CD4-positive, alpha-beta T cell treated with Interleukin-21 for 1 hour (primary cell): ENCODE measurements at places on chromosomes 1 and 21.

DNA sequence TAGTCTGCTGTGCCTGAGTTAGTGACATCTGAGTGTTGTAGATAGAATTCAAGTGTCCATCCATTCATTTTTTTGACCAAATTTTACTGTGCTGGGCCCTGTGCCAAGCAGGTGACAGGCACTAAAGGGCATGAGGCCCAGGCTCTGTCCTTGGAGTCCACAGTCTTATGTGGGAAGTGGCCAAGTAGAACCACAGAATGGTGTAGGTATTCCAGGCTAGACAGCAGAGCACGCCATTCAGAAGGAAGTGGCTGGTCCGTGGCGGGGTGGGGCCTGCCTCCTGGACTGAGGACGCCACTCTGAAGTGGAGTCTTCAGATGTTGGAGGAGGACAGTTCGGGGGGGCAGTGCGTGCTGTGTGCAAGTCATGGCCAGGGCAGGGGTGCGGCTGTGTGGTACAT, 68.9 kb upstream of the ACTL8 start:
- DNase-seq, result no peak

DNA sequence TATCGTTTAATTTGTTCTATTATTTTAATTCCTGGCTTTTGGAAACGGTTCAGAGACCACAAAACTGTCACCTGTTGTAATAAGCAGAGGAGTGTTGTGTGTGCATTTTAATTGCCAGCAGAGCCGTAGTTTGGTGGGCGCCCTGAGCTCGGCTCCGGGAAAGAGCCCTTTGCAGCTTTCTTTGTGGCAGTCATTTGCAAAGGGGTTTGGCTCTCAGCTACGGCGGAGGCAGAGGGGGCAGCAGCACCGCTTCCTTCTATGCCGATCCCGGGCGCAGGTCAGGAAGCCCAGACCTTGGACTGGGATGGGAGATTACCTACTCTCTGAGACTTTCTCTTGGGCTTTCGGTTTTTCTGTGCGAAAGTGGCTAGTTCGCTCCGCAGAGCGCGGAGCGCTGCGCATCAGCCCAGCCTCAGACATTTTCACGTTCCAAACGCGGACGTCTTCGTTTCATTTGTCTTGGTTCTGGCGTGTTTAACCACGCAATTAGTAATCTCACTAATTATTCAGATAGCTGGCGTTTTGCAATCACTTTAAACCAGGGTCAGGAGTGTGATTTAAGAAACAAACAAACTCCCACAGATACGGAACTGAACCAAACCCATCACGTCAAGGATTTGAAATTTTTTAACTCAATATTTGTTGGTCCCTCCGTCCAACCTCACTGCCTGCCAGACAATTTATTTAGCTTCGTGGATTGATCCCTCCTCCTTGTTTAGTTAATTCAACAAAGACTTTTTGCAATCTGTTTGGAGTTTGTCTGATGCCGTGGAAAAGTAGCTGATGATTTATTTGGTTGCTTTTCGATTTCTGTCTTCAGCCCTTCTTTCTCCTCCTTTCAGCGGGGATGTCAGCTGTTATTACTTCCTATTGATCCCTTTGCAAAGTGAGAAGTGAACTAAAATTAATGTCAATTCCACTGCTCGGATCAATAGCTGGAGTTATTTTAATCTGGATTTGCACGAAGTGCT, 3.9 kb downstream of the RNF220 start:
- DNase-seq, result no peak

DNA sequence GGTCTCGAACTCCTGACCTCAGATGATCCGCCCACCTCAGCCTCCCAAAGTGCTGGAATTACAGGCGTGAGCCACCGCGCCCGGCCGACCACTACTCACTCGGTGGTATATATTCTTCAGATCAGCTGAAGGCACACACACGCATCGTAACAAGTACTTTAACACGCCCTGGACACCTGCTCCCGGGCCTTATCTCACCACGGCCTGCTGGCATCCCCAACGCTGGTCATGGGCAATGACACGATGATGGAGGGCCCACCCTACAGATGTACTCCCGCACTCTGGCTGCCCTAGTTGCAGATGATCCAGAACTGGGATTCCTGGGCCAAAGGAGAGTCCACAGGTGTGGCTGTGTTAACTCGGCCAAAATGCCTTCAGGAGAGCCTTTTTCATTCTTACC, 11.6 kb downstream of the UBE2J2 start:
- no peak for DNase-seq

- no peak for DNase-seq
Observed at GRCh38 chr1:163069142-163069541, at the start of gene RGS4. Gene RGS4 (plus strand): TSS chr1:163069361. CDS start chr1:163069485, 124 bp downstream.

DNA sequence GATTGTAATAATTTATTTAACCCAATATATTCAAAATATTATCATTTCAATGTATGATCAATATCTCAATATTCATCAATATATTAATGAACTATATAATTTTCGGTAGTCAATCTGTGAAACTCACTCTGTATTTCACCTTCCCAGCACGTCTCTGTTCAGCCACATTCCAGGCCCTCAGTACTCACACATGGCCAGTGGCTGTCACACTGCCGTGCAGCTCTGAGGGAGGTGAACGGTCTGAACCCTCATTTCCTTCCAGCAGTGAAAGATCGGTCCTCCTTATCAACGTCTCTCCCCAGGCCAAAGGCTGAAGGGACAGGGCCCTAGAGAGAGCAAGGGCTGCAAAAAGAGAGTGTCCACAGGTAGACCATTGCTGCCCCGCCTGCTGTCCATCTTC, 39.5 kb upstream of the ZNF124 start:
- no peak for DNase-seq

GRCh38 chr21:36694031-36694515, 4.8 kb upstream of the SIM2 start:
- DNase-seq, result no peak

DNA sequence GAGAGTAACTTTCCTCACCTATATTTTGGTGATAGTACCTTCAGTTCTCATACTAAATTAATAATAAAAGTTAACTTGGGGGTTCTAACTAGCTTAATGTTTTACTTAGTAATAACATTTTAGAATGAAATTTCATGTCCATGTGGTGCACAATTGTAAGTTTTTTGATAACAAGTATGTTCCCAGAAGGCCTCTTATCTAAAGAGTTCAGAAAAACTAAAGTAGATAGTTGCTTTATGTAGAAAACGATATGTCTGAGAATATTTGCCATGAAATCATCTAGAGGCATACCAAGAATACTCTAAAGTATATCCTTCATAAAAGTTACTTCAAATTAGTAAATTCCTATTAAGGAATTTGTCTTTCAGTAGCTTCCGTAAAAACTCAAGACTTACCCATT, 10.2 kb upstream of the ADCY10 start:
- DNase-seq, result no peak

DNA sequence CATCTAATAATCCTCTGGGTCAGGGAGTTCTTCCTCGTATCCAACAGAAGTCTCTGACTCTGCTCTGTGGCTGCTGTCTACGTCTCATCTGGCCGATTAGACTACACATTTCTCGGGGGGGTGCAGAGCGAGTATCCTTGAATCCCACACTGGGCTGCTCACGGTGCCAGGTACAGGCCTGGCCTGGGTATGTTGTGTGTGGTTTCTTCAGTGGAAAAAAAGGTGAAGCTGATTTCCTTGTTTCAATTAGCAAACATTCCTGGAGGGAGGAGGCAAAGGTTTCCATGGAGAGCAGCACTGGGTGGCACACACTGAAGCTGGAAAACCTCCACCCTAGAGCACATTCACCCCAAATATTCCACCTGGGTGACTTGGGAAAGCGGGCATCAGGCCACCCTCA, 2.0 kb upstream of the RAB7B start:
- DNase-seq, result no peak

DNA sequence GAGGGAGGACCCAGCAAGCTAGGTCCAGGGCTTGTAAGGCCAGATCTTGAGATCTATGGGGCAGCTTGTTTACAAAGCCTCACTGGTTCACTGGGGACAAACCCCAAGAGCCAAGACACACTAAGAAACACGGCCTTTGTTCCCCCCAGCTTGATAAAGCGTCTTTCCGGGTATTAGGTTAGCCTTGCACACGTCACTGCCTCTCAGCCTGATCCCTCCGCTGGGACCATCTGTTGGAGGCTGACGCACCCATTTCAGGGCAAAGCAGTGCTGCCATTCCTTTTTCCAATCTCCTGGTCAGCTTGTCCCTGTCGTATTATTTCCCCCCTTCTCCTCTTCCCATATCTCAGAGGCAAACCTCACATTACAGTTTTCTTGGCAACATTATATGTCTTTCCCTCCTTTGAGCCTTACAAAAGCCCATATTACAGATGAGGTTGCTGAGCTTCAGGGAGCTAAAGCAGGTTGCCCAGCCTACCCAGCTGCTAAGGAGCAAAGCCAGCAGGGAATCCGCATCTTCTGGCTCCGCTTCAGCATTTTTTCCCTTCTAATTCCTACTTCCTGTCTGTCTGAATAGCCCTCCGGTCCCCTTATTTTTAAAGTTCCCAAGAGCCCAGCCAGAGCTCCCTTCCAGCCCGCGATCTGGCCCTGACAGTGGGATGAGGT, 4.1 kb downstream of the HEYL start:
- DNase-seq, result no peak

DNA sequence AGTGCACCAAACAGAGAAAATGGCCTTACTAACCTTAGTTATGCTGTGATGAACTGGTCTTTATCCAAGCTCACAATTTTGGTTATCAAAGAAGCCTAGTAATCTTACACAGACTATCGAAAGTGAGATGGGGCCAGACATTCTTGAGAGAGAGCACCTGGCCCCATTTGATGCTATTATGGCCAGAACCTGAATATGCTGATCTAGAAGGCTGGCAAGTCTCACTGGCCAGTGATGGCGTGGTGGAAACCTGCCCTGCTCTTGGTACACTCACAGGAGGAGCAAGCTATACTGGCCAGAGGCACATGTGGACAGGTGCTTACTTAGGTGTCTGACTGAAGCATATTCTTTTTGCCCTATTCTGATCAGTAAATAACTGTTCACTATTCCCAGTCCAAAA, 357.8 kb upstream of the ZRANB2 start:
- no peak for DNase-seq

- DNase-seq, result peak; percentile 21
Observed at GRCh38 chr1:26375081-26375480, 2.5 kb upstream of the ZNF683 start.

GRCh38 chr1:147541672-147542568, 619 bp downstream of the BCL9 start:
- DNase-seq, result no peak

DNA sequence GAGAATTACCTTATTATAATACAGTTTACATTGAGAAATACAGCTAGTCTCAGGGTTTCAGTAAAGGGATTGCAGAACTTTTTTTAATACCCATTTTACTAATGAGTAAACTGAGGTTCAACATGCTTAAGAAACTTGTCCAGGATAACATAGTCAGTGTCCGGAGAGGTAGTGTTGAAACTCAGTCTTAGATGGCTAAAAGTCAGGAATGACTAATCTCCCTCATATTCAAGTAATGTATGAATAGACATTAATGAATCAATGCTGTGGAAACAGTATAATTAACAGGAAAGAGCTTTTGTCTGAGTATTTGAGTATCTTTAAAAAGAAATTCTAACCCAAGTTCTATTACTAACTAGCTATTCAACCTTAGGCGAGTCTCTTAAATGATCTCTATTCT, 397.6 kb downstream of the PLA2G4A start:
- DNase-seq, result no peak

GRCh38 chr1:115951560-115951959, 24.8 kb upstream of the SLC22A15 start:
- no peak for DNase-seq

GRCh38 chr1:21811875-21812305, at the start of gene LDLRAD2:
Gene LDLRAD2 (plus strand): TSS chr1:21812265. CDS start chr1:21812452, 187 bp downstream.
- no peak for DNase-seq

DNA sequence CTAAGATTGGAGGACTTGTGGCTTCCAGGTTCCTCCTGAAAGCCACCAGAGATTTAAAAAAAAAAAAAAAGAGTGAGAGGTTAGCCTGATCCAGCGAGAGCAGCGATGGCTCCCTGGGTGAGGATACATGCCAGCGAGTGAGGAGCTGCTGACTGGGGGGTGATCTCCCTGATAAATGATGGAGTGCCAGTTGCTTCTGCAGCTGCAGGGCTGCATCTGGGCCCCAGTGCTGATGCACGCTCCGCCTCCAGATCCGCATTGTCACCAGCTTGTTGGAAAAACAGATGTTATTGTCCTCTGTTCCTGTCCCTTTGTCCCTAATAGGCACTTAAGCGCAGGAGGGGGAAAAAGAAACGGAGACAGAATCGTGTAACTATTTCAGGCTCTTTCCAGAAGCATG, 28.6 kb downstream of the UBIAD1 start:
- DNase-seq, result no peak

GRCh38 chr1:204348242-204348641, 11.5 kb downstream of the PLEKHA6 start:
- DNase-seq, result no peak

GRCh38 chr1:183291216-183291762, 105.2 kb downstream of the LAMC2 start:
- DNase-seq, result no peak
